ENCODE measurements at places on chromosomes 2 and 18.

- DNase-seq, result no peak
Measured at GRCh38 chr2:176193048-176193447, 4.6 kb downstream of the HOXD1 start.

GRCh38 chr2:130776550-130776949 lies 21.2 kb downstream of the AMER3 start:
- DNase-seq, result peak; percentile 73

GRCh38 chr18:70190529-70190928 lies 15.0 kb downstream of the RTTN start:
- no peak for DNase-seq

DNA sequence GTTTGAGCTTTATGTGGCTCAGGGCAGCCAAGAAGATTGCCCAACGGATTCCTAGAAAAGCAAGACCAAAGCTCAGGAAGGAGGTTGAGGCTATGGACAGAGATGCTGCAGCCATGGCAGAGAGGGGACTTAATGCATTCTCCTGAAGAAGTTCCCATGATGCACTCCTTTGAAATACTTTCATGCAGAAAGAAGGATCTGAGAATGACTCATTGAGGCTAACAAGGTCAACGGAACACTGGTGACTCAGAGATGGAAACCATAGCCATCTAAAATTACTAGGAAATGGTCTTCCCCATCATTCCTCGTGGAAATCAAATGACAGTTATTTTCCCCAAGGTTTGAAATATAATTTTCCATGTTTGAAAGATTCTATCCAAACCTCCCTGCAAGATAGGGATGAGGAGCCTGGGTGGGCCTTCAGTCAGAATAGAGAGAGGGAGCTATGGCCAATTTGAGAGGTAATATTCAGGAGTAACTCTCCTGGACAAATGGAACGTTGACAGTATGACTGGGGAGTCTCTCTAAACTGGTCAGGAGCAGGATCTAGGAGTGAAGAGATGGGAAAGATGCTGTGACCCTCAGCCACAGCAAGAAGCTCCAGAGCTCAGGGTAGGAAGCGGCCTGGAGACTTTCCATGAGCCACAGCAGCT lies 63.0 kb downstream of the REEP1 start:
- DNase-seq, result no peak

DNA sequence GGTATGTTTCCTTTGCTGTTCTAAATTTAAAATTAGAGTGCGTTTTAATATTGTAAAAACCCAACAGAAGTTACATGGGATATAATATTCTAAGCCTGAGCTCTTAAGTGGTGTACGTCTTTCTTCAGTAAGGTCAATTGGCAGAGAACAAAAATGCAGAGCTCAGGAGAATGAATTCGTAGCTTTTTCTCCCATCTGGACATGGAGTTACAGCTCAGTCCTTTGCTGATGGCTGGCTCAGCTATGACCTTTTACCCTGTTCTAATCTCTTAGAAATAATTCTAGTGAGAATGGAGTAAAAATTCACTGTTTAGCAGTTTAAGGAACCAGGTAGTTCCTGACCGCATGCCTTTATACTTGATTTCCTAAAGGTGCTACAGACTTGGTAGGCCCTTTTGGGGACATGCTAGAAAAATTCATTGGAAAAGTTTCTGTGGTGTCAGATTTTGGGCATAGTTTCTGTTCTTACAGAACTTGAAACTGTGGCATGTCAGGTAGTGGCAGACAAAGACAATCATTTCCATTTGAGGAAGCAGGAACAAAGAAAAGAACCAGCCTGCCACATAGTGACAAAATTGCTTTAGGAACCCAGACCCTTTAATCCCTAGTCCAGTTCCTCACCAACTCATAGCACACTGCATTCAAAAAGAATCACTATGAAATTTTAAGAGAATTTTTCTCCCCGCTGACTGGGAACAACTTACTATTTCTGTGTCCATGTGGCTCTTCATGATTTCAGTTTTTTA lies 566.8 kb upstream of the ZNF804A start:
- DNase-seq, result no peak

- DNase-seq, result peak; percentile 77
Measured at GRCh38 chr2:234995332-234996068, 43.7 kb downstream of the SH3BP4 start.

- no peak for DNase-seq
Measured at GRCh38 chr2:191155608-191156071, 4.8 kb upstream of the STAT4 start.

DNA sequence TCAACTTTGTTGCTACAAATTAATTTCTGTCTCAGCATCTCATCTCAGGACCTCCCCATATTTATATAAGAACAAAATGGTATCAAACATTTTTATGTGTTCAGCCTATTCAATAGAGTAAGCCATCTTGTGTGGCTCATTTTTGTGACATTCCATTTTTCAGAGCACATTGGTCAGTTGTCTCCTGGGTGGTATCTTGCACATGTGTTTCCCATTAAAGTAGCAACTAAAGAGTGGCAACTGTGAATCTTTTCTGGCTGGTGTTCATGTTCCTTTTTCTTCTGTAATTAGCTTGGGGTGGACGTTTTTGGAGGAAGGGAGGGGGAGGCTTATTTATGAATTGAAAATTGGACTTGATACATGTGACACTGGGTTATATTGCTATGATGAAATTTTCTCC lies 45.4 kb upstream of the EFEMP1 start:
- no peak for DNase-seq

DNA sequence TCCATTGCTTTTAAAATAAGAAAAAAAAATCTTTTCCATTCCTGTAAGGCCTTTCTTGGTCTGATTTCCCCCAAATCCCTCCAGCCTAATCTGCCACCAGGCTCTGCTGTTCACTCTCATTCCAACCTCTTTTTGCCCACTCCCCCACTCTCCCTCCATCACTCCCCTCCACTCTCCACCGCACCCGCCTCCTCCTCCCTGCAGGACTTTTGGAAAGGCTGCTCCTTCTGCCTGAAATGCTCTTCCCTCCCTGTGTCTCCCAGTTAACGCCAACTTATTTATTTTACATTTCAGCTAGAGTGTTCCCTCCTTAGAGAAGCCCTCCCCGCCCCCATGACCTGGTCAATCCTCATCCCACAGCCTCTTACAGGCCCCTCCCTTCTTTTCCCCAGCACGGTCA lies 4.7 kb upstream of the WNT6 start:
- no peak for DNase-seq

DNA sequence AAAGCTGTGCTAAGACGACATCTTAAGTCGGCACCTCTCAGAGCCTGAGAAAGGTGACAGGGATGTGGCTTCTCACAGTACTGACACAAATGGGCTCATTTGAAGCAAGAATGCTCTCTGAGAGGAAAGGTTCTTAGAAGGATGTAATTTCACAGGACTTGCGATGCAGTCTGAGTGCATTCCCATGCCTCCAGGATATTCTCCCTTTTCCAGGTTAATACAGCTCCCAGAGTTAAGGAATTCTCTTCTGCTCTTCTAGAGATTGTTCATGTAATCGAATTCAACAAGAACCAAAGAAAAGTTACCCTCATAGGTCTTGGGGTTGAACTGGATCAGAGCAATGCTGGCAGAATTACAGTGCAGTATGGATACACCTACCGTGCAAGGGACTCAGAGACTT lies 131.0 kb downstream of the GALR1 start:
- no peak for DNase-seq

GRCh38 chr2:216495656-216496055 lies 3.0 kb upstream of the RPL37A start:
- peak; percentile 26 for DNase-seq

- no peak for DNase-seq
Measured at GRCh38 chr2:193695367-193695766, 1500.6 kb upstream of the TMEFF2 start.

DNA sequence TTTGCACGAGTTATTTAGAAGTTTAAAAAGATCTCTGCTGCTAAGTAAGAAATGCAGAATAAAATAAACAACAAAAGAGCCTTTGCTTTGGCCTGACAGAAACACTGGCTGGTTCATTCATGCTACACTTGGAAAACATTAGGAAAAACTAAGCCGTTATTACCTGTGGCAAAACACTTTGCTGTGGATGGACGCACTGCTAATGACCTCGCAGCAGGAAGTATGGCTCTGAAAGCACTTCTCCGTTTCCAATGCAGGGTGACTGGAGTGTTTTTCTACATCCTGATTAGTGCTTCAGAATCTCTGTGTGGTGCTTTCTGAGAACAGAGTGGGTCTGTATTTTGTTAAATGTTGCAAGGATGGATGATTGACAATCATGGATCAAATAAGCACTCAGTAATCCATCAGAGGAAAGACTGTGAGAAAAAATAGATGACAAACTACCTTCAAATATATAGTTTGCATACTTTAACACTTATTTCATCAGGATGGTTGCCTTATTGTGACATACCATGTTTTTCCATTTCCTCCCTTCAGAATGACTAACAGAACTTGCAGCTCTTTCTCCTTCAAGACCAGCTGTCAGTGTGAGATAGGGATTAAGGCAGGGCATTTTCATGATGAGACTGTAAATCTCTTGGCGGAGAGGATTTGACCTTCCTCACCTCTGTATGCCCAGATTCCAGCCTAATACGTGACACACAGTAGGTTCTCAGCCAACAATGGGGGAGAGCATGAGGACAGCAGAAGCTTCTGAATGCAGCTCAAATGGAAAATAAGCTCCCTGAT lies 38.0 kb downstream of the LINC00305 start:
- no peak for DNase-seq

GRCh38 chr18:62566199-62566598 lies 43.4 kb downstream of the ZCCHC2 start:
- DNase-seq, result no peak

- DNase-seq, result no peak
Measured at GRCh38 chr2:182924306-182924705, 57.9 kb upstream of the FRZB start.

DNA sequence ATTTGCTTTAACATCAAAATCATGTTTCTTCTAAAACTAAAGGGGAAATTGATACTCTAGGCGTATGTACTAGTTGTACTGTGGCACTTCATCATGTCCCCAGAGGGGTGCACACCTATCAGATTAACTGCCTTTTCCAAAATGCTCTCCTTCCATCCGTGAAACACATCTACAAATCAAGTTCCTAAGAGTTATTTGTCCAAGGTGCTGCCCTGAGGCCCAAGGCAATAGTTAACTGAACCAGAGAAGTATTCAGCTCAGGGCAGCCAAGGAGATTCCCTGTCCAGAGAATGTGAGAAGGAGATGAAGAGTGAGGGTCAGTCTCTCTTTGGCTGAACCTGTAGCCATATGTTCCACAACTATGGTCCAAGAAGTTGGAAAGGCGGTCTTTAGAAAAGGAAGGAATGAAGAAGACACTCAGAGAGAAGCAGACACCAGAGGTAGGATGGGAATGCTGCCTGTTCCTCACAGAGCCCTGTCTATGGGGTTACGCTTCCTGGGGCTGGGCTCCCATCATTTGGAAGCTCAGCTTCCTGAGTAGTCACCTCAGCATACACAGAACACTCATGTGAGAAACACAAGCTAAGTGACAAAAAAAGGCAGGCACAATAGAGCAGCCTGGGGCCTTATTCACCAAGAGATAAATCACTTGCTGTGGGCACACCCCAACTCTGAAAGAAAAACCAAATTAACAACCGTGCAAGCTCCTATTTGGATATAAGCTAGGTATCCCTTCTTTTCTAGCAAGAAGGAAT lies 55.6 kb downstream of the ANKRD44 start:
- no peak for DNase-seq

DNA sequence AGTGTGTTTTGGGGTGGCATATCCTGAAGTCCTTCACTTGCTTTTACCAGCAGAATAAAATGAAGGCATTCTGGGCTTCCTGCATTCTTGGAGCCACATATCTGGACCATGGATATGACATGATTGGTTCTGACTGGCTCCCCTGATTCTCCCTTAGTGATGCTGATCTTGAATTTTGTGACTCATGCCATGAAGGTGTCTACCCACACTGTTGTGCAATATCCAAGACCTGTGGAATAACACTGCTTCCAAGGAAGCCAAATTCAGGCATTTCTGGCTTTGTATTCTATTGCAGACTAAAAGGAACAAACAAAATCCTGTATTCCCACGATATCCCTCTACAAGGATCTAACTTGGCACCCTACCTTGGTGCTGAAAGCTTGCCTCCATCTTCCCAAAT lies 125.8 kb downstream of the LYPD6B start:
- no peak for DNase-seq

- peak; percentile 17 for DNase-seq
Measured at GRCh38 chr2:127277028-127277427, 16.9 kb downstream of the ERCC3 start.

GRCh38 chr2:68293755-68294154 lies 26.0 kb downstream of the CNRIP1 start:
- no peak for DNase-seq

- DNase-seq, result no peak
Measured at GRCh38 chr2:171154348-171154747, 6.3 kb downstream of the TLK1 start.

GRCh38 chr2:239539083-239539775 lies 138.4 kb upstream of the HDAC4 start:
- DNase-seq, result no peak

- no peak for DNase-seq
Measured at GRCh38 chr2:13335862-13336535, 619.3 kb downstream of the TRIB2 start.

GRCh38 chr2:237901932-237902850 lies 42.8 kb downstream of the RAMP1 start:
- DNase-seq, result no peak

- no peak for DNase-seq
Measured at GRCh38 chr2:7480431-7480830, 563.2 kb downstream of the RNF144A start.

GRCh38 chr2:239606741-239607516 lies 206.1 kb upstream of the HDAC4 start:
- DNase-seq, result no peak

GRCh38 chr2:219010873-219011272 lies 17.7 kb upstream of the CRYBA2 start:
- DNase-seq, result no peak

DNA sequence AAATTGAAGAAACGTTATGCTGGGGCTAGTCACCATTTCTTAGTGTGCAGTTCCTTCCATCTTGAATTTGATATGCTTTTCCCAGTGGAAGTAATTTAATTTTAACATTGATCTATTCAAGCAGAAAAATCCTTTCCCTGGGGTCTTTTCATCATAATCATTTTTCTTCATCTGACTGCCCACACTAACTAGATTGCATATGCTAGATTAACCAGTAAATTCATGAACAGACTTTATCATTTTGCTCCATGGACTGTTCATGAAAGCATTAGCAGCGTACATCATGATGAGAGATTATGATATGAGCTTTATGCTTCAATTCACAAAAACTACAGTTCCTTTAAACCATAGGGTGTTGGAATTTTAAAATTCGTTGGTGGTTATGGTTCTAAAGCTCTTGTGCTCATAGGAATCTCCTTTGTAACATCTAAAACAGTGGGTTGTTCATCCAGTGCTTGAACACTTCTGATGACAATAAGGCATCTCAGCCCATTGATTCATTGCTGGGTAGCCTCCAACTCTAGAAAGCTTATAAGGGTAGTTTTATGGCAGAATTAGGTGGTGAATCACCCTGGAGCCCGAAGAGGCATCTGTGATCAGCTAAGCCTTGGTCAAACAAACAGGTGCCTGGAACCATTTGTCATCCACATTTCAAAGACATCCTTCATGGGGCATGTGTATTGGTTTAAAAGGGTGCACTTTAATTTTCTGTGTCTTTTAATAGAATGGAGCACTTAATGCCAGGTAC lies 77.2 kb upstream of the NDUFV2 start:
- DNase-seq, result no peak

All from islet precursor cell (in vitro differentiated cells).